ENCODE measurements at places on chromosomes 7 and 10. TPM values are rescaled to one million over a fixed set of nuclear protein-coding genes. Genes with fewer than 3 reads are reported as not detected.
A peak's percentile ranks its signal among the peaks of the same experiment; 100 is the strongest.

PIP4K2A gene
- 87.7 TPM for total RNA-seq

- no peak for DNase-seq
Measured at GRCh38 chr10:22491931-22492615, 146.8 kb downstream of the SPAG6 start.

RASA4B gene
- 21.8 TPM for total RNA-seq

DNA sequence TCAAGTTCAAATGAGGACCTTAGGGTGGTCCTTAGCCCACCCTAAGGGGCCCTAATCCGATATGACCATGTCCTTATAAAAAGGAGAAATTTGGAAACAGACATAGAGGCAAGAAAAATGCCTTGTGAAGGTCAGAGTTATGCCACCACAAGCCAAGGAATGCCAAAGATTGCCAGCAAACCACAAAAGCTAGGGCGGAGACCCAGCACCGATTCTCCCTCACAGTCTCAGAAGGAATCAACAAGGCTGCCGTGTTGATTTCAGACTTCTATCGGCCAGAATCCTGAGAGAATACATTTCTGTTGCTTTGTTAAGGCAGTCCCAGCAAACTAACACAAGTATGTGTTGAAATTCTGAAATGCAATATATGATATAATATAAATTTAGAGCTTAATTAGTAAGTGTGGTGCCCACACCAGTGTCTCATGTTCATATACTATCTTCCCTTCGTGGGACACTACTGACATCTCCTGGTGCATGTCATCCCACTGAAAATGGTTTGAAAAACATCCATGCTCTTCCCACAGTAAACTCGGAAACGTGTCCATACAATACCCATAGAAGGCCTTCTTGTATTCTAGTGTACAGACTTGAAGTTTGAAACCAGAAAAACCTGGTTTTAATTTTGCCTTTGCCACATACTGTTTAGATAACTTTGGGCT lies 349.0 kb downstream of the TNS3 start:
- no peak for DNase-seq

TLX1 gene
- total RNA-seq, result not detected

ZNF804B gene
- not detected for total RNA-seq

- DNase-seq, result no peak
Measured at GRCh38 chr7:79709574-79710409, 256.3 kb upstream of the MAGI2 start.

- no peak for DNase-seq
Measured at GRCh38 chr7:70594170-70594569, 537.8 kb upstream of the GALNT17 start.

GRCh38 chr10:6158276-6158675 lies 44.5 kb upstream of the PFKFB3 start:
- no peak for DNase-seq

DNA sequence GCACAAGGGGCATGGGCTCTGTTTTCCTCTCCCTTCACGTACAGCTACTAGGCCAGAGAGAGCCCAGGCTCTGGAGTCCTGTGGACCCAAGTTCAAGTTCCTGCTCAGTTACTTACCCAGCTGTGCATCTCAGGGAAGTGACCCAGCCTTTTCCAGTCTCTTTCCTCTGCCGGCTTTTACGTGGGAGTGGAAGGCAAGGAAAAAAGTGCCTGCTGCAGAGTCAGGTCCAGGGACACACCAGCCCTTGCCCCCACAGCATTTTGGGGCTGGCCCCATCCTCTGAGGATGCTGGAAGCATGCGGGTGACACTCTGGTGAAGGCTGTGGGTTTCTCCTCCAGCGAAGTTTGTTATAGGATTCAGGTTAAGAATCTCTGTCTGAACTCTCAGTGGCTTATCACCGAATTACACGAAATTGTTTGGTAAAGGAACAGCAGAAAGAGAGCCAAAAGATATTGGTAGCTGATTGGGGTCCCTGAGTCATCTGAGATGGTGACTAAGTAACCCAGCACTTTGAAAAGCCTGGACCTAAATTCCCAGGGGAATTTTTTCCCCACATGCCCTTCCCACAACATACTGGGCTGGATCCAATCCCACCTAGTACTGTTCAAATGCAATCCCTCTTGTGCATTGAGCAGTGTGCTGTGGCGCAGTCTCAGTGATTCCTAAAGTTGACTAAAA lies 424.3 kb downstream of the RPS24 start:
- DNase-seq, result no peak

- no peak for DNase-seq
Measured at GRCh38 chr7:138226001-138226476, 149.8 kb downstream of the AKR1D1 start.

GRCh38 chr10:44731283-44731682 lies 179.9 kb upstream of the TMEM72 start:
- DNase-seq, result no peak

DNA sequence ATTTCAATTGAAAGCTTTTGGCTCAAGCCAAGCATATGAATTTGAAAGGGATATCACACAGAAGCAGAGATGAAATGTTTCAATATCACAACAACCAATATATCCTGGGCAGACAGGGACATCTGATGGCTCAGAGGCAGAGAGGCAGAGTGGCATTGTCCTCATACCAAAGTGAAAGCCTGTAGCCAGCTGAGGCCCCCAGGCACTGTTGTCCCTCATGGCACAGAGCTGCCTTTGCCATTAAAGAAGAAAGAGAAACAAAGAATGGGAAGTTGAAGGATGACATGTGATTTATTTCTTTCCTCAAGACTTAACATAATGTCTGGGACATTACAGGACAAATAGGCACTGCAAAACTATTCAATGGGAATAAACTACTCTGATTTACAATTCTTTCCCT lies 504.3 kb upstream of the PCDH15 start:
- no peak for DNase-seq

GRCh38 chr10:75049316-75050148 lies 61.9 kb upstream of the SAMD8 start:
- DNase-seq, result peak; percentile 25

DNA sequence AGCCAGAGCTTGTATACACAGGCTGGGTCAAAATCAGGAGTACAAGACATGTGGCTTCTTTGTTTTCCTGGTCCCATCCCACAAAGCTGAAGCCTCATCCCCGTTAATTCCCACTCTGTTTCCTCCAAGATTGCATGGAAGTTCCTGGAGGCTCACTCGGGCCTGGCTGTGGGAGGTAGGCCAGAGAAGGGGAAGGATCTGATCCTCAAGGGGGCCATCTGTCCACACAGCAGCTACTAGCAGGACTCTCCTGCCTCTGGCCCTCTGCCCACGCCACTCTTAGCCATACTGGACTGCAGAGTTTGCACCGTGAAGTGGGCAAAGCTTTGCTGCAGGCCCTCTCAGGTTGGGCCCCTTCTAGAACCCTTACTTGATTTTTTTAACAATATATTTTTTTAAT lies 160.6 kb downstream of the FGFR2 start:
- no peak for DNase-seq

ZNF212 gene
- 13.3 TPM for total RNA-seq

DNA sequence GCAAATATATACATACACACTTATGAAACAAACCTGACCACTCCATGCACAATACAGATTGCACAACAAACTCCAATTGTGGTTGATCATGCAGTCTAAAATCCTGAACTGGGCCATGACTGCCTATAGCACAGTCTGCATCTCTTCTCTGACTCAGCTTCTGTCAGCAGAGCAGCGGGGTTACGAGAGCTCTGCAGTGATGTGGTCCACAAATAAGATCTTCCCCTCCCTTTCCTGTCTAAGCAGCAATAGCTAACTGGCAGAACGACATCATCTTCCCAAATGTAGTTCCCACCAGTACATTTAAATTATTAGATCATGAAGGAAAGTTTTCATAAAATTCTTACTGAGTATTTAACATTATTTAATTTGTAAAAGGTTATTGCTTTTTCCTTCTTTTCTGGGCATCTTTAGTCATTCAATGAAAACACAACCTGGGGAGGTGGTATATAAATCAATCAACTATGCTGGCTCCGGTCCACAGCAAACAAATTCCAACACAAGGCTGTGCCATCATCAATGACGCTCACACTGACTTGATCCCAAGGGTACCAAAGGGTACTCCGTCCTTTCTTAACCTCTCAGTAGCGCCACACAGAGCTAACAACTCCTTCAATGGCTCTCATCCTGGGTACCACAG lies 17.1 kb downstream of the ARHGAP21 start:
- DNase-seq, result no peak

- DNase-seq, result no peak
Measured at GRCh38 chr7:29158795-29159423, 12.6 kb upstream of the CPVL start.

DNA sequence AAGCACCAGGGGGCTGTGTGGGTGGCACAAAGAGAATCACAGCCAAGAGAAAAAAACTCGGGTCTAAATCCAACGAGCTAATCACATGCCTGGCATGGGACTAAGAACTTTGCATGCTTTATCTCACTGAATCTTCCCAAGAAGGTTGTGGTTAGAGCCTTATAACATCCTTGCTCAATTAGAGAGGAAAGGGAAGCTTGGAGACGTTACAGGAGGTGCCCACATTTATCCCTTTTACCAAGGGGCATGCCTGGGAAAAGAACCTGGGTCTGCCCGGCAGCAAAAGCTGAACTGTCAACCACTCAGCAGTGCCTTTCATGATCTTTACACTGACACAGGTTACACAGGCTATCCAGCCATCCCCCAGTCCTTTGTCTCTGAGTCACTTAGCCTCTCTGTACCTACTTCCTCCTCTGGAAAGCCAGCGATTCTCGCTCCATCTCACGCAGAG lies 190.1 kb downstream of the PRPF18 start:
- no peak for DNase-seq
